ENCODE measurements at places on chromosomes 5 and 9. TPM values are rescaled to one million over a fixed set of nuclear protein-coding genes. Genes with fewer than 3 reads are reported as not detected.

MYOZ3 gene
- total RNA-seq = not detected

SHROOM1 gene
- not detected for total RNA-seq

CDKN2B gene
- 0.64 TPM for total RNA-seq

ADAMTSL1 gene
- not detected for total RNA-seq

- DNase-seq = no peak
These were observed 118.5 kb downstream of the GNAQ start for GRCh38 chr9:77912895-77913693.

DNA sequence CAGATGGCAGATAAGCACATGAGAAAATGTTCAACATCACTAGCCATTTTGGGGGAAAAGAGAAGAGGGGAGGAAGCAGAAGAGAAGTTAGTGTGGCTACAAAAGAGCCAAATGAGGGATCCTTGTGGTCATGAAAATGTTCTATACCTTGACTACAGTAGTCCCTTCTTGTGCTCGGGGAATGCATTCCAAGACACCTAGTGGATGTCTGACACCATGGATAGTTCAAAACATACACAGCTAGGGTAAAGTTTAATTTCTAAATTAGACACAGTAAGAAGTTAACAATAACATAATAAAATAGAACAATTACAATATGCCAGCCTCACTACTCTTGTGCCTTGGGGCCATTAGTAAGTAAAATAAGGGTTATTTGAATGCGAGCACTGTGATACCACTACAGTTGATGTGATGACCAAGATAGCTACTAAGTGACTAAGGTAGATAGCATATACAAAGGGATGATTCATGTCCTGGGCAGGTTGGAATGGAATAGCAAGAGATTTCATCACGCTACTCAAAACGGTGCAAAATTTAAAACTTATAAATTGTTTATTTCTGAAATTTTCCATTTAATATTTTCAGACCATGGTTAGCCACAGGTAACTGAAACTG is 344.1 kb downstream of the NR2F1-AS1 start:
- no peak for DNase-seq

- no peak for DNase-seq
These were observed 75.4 kb downstream of the SLC38A9 start for GRCh38 chr5:55636683-55637082.

DNA sequence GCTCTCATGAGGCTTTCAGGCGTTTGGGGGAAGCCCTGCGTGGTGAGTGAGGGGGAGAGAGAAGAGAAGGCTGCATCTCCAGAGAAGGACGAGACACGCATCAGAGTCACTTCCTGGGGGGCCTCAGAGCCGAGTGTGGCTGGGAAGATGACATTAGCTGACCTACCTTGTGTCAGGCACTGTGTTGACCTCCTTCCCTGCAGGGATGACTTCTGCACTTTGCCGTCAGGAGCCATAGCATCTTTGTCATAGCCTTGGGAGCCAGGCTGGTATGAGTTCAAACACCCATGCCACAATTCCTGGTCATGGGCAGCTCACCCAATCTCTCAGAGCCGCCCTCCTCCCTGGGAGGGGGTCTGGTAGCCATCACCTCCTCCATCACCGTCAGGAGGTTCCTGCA is 17.3 kb downstream of the NEURL1B start:
- no peak for DNase-seq

GRCh38 chr5:180575571-180575970 is 15.7 kb downstream of the SCGB3A1 start:
- no peak for DNase-seq

DNA sequence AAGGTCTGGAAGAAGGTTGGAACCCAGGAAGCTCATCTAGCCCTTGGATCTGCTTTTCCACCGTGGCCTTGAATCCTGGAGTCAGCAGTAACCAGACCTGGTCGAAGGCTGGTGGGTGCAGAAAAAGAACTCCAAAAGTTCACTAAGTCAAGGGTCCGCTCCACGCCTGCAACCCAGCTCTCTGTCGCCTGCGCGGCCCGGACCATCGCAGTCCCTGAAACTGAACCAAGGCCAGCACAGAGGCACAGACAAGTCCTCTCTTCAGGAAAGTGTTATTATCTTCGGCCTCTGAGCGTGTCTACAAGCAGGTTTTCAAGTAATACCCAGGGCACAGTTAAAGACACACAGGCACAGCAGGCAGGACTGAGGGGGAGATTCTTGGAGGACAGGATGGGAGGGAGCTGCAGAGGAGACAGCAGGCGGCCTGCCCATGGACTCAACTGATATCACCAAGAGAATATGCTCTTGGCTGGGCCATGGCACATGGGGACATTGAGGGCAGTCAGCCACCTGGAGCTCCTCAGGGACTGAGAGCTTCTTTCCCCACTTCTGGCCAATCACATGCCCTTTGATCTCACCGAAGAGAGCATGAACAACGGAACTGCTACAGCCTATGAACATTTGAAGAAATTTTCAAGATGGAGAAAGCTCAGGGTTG is 45.8 kb upstream of the SEMA4D start:
- no peak for DNase-seq

DNA sequence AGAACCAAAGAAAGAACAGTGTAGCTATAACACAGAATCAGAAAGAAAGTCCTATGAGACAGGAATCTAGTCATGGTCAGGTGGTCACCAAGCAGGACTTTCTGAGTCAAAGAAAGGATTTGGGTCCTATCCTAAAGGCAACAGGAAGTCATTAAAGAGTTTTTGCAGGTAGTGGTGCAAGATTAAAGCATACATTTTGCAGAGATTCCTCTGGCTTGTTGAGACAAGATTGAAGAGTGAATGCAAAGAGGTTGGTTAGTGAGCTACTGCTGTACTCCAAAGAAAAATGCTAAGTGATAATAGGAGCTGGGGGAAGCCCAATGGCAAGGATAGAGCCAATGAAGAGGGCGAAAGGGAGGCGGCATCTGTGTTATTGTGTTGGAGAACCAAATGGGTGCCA is 300.5 kb upstream of the KIF2A start:
- no peak for DNase-seq

All from CD4-positive, alpha-beta memory T cell (primary cell).